ENCODE measurements at places on chromosomes 6 and 20. TPM values are rescaled to one million over a fixed set of nuclear protein-coding genes. Genes with fewer than 3 reads are reported as not detected.
A peak's percentile ranks its signal among the peaks of the same experiment; 100 is the strongest.

DNA sequence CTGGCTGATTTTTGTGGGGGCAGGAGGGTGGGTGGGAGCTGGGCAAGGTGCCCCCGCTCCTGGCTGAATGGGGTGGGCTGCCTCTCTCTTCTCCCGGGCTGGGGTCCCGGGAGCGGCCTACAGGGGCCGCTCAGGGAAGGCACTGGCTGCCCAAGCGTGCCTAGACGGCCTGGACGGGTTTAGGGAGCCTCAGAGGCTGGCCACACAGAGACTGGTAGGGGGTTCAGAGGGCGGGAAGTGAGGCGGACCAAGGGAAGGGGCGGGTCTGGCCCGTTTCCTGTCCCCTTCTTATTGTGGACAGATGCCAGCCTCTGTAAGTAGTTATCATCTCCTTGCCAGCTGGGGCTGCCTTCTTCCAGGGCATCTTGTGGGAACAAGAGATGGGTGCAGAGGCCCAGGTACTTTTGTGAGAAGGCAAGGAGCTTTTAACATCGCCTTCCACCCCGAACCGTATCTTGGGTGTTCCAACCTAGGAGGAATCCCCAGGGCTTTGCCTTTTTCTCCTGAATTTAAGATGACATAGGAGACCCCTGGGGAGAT, 437 bp downstream of the CD40 start:
- DNase-seq, result peak; percentile 48

The ZNF292 gene
- total RNA-seq, result 40.9 TPM

DNA sequence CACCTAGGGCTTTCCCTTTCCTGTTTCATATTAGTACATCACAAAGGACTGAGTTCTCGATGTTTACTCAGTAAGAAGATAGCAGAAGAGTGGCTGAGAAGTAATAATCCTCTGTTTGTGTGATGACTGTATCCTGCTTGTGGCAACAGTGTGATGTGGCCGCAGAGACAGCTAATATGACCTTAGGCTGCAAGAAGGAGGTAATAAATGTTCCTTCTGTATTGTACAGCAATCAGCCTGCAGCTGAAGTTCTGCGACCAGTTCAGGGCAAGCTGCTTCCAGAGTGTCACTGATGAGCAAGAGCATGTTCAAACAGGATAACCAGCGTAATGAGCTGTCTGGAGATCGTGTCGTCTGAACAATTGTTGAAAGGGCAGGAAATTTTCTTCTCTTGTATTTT, 70.9 kb downstream of the OPN5 start:
- no peak for DNase-seq

GRCh38 chr6:170553534-170554012, 466 bp upstream of the PSMB1 start:
- peak; percentile 23 for DNase-seq

- DNase-seq, result no peak
Measured at GRCh38 chr6:83717809-83718208, 8.9 kb upstream of the SNAP91 start.

DNA sequence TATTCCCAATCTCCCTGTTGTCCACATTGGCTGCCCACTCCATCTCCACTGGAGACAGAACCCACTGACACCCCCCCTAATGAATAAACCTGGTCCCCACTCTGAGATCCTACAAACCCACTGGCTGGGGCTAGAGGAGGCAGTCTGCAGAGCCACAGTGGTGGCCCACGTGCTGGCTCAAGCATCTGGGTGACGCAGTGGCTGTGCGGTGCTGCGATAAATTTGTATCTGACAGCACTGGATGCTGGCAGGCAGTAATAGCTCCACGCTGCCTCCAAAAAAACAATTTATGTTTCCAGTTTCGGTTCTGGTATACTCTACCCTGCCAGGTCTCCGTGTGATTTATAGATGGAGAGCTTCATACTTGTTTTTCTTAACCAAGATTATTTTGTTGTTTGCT, 87.1 kb upstream of the SYNDIG1 start:
- no peak for DNase-seq

The OPN5 gene
- 12.1 TPM for total RNA-seq

GRCh38 chr6:32151863-32152768, at the start of gene PRRT1:
TSS of gene PRRT1 (minus strand) at chr6:32151939. CDS start at chr6:32151827, 112 bp downstream.
- DNase-seq, result no peak

DNA sequence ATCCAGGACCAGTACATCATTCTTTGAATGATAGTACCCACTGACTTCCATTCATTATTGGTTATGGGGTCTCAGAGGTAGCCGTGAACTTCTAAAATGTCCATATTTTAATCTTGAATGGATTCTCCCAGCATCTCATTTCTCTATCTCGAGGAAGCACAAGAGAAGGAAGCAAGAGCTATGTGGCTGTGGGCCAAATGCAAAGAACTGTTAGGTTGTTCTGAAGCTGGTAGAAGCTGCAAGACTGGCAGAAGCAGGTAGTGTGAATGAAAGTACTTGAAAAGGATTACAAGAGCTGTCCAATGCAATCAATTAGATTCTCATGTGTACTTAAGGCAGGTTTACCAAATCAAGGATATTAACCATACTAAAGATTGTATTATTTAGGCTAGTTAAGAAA, 1131.8 kb downstream of the GRIK2 start:
- no peak for DNase-seq

GRCh38 chr20:60653111-60653845, 598.8 kb upstream of the CDH4 start:
- no peak for DNase-seq

DNA sequence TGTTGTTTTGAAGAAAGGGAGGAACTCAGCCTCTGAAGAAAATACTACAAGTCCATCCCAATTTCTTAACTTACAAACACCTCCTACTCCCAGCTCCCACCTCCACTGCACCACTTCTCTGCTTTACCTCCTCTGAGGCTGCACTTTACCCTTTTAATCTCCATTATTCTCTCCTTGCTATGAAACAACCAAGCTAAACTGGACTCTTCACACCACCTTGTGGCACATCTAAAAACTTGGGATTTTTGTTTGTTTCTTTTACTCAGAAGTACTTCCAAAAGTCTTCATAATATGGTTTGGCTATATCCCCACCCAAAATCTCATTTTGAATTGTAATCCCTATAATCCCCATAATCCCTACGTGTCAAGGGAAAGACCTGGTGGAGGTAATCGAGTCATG, 142.2 kb downstream of the MOXD1 start:
- no peak for DNase-seq

The GJA10 gene
- total RNA-seq, result not detected

The GSTA1 gene
- total RNA-seq, result 1.1 TPM

DNA sequence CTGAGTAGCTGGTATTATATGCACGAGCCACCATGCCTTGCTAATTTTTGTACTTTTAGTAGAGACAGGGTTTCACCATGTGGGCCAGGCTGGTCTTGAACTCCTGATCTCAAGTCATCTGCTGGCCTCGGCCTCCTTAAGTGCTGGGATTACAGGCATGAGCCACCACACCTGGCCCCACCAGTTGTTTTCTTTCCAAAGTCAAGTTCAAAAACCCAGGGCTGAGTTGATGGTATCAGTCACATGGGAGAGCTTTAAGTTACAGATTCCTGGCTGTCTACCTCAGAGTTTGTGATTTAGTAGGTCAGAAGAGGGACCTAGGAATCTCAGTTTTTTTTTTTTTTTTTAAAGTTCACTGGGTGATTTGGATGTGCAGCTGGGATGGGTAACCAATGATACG, 107.7 kb downstream of the SCP2D1 start:
- no peak for DNase-seq

DNA sequence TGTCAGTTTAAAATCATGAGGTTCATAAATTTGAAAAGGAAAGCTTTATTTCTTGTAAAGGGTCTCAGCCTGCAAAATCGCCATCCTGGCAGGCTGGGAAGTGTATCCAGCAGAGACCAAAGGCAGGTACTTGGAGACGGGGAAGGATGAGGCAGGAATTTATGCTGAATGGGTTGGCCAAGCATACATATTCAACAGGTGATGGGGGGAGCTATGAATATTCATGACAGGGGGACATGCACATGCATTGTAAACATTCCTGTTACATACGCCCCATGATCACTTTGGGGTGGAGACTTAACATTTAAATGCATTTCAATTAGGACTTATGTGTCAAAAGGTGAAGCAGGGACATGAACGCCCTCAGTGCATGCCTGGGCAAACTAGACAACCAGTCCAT, 9.8 kb upstream of the SLC22A1 start:
- DNase-seq, result no peak

DNA sequence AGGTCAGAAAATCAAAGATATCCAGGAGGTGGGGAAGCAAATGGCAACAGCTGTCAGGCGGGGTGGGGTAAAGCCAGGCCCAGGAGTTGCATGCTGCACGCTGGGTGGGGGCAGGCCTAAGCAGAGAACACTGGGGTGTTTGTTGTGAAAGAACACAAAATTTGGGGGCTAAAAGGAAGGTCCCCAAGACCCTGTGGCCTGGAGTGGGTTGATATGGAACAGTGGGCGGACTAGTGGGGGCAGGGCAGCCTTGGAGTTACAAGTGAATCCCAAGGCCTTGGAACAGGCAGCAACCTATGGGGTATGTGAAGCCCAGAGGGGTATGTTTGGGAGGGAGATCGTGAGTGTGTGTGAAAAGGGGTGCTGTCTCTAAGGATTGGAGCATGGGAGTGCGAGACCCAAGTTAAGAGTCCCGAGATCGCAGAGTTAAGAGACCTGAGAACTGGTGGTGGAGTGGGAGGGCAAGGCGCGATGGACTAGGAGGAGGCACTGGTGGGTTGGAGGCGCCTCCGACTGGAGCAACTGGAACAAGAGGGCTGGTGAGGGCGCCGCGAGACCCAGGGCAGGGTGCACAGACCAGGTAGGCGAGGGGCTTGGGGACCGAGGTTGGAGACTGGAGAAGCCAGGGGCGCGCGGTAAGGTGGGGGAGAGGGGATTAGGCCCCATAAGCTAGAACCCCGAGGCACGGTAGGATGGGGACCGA, 658 bp downstream of the CUL7 start:
- DNase-seq, result no peak

GRCh38 chr6:143570147-143570853, 58.8 kb upstream of the FUCA2 start:
- no peak for DNase-seq

The BPIFB2 gene
- not detected for total RNA-seq

The FAM50B gene
- 3.8 TPM for total RNA-seq

GRCh38 chr6:20362623-20363022, 39.1 kb upstream of the E2F3 start:
- no peak for DNase-seq

GRCh38 chr20:62477669-62478455, 2.1 kb upstream of the GATA5 start:
- no peak for DNase-seq

GRCh38 chr6:17021539-17021889, 80.3 kb upstream of the STMND1 start:
- no peak for DNase-seq

DNA sequence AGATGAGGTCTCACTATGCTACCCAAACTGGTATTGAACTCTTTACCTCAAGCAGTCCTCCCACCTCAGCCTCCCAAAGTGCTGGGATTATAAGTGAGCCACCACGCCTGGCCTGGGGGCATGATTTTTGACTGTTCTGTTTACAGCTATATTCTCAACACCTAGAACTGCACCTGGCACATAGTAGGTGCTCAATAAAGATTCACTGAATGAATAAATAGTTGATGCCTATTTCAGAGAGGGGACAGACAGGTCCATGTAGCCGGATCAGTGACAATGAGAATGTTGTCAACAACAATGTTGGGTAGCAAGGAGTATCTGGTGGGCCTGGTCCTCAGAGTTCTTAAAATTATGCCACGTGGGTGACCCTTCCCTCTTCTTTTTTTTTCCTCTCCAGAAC, 8.9 kb downstream of the TRAF3IP2 start:
- DNase-seq, result no peak

- DNase-seq, result no peak
Measured at GRCh38 chr6:129112591-129112990, 229.7 kb downstream of the LAMA2 start.

- DNase-seq, result no peak
Measured at GRCh38 chr20:34123309-34123708, 11.3 kb upstream of the EIF2S2 start.

The ASIP gene
- not detected for total RNA-seq

GRCh38 chr6:65004283-65004682, 702.7 kb downstream of the EYS start:
- DNase-seq, result no peak

DNA sequence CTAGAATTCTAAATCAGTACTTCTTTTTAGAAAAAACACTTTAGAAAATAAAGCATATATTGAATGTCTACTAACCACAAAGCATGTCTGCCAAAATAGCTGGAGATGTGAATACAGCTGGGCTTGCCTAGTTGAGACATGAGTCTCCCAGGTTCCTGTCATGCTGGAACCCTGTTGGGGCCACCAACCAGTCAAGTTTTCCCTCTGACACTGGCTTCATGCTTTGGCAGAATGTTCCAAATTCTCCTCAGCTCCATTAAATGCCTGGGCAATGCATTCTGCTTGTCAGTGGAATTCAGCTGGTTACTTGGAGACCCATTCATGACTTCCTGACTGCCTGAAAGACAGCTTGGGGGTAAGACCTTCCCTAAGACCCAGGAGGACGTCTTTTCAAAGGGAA, 87.2 kb downstream of the PRND start:
- no peak for DNase-seq

DNA sequence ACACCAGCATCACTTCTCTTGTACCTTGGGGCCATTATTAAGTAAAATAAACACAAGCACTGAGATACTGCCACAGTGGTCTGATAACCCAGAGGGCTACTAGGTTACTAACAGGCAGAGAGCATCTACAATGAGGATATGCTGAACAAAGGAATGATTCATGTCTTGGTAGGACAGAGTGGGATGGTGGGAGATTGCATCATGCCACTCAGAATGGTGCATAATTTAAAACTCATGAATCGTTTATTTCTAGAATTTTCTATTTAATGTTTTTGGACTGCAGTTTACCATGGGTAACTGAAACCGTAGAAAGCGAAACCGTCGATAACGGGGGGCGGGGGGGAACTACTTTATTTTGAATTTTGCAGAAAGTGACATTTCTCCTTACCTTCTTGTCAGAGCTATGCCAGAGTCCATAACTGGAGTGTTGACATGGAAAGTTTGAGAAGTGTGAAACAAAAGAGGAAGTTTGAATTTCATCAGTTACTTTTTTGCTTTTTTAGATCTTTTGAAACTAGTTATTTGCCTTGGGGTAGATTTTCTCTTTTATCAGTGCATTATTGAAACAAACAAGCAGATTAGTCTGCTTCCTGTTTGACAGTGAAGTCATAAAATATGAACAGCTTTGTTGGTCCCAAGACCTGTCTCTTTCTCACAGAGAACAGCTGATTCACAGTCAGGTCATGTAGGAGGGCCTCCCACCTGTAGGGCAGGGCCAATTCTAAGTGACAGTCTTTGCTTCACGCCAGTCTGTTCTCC, 124.9 kb downstream of the KLHL32 start:
- no peak for DNase-seq

DNA sequence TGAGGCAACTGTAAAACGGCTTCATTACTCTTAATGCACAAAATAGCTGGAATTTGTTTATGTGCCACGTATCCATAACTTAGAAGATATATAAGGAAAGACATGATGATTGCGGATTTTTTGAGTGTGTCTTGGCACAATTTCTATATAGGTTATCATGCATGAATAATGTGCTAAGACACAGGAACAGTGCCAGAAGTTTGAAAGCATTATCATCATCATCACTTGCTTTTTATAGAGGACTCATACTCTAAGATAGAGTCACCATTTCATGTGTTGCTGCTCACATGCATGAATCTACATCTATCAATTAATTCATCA, 113.4 kb downstream of the ELOVL4 start:
- no peak for DNase-seq

All from endothelial cell (in vitro differentiated cells).